ENCODE measurements at places on chromosomes 11 and 22.

DNA sequence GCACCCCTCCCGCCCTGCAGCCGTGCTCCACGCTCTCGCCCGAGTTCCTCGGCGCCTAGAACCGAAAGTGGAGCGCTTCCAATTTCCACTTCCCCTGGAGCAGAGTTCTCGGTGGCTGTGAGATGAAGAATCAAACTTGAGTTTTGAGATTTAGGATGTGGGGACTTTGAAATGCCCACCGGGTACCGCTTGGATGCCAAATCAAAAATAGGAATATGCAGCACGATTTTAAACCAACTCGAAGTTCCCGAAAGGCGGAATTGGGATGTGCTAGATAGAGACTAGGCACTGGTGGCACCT is 569 bp downstream of the POLA2 start:
- no peak for DNase-seq

GRCh38 chr11:70778883-70779282 is 380.6 kb downstream of the CTTN start:
- no peak for DNase-seq

DNA sequence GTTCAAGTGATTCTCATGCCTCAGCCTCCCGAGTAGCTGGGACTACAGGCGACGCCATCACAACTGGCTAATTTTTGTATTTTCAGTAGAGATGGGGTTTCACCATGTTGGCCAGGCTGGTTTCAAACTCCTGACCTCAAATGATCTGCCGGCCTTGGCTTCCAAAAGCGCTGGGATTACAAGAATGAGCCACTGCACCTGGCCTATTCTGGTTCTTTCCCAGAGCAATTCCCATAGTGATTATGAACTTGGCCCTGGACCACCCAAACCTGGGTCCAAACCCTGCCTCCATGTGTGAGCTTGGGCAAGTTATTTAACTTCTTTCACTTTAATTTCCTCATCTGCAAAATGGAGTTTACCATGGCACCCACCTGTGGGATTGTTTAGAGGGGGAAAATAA is 61.5 kb upstream of the HEPHL1 start:
- no peak for DNase-seq

GRCh38 chr11:93945596-93945995 is 75.6 kb upstream of the HEPHL1 start:
- DNase-seq = no peak

DNA sequence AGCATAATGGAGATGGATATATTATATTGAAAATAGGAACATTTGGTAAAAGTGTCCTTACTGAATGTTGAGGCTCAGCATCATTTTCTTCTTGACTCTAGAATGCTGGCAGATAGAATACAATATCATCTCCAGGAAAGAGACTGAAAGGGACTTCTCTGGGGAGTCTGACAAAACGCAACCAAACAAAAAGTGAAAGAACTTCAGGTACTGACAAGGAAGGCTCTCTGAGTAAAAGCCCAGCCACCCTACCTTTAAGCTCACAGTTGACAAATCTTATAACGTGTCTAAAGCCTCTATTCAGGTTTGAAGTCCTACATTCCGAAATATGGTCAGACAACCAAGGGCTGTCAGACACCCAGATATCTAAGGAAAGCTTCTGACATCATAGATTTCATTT is 590.8 kb downstream of the SOX6 start:
- no peak for DNase-seq
